Tibial nerve (tissue), 4 donors: ENCODE measurements at places on chromosomes 5 and 9.

GRCh38 chr5:163310997-163311396 lies 126.4 kb upstream of the CCNG1 start:
- no peak for DNase-seq

DNA sequence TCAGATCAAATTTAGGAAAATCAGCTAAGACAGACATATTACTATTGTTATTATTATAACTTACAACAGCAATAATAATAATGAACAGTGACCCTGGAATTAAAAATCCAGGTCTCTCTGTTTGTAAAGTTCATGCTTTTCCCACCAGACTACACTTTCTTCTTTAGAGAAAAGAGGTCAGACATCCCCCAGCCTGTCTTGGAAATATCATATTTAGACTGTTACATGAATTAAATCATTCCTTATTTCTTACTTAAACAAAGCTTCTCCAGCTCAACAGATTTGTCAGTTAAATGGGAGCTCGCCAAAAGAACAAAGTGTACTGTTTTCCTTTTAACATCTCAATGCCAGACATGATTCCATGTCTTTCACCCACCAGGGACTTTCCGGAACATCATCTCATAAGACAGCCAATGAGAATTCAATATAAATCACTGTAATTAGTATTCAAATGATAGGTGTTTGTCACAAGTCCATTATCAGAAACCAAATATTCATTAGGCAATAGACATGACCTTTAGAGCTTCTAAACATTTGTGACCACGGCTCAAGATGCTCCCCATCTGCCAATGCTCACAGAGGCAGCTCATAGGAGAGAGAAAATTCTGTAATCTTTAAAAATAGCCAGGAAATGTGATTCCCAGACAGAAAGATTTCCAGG lies 351.9 kb downstream of the ENC1 start:
- peak; percentile 70 for DNase-seq

- DNase-seq: no peak
Measured at GRCh38 chr9:134416385-134417015, 90.2 kb downstream of the RXRA start.

DNA sequence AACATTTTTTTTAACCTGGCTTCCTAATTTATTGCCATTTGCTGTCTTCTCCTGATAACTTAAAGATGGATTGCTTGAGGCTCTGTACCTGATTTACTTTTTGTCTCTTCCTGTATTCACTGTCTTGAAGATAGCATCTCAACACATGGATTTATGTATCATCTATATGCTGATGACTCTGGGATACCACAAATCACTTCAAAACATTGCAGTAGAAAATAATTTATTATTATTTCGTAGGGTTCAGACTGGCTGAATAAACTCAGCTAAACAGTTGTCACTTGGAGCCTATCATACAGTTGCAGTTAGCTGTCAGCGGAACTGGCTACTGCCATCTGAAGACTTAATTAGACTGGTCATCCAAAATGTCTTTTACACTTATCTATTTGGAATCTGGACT lies 1025.2 kb upstream of the CDH18 start:
- no peak for DNase-seq

- DNase-seq: peak; percentile 96
Measured at GRCh38 chr9:89661956-89662717, 57.3 kb downstream of the GADD45G start.

DNA sequence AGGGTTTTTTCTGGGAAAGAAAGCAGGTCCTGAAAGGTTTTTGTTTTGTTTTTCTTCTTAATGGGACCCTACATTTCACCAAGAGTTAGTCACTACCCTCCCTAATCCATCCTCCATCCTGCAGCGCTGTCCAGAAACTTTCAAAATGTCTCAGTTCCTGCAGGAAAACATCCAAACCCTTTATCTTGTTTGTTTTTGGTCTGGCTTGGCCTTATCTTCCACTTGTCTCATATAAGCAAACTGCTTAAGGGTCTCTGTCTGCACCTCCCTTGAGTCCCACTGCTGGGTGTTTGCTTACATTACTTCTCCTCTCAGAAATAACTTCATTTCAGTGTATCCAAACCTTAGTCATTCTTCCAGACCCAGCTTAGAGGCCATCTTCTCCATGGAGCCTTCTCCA lies 11.0 kb upstream of the TRAF1 start:
- no peak for DNase-seq

DNA sequence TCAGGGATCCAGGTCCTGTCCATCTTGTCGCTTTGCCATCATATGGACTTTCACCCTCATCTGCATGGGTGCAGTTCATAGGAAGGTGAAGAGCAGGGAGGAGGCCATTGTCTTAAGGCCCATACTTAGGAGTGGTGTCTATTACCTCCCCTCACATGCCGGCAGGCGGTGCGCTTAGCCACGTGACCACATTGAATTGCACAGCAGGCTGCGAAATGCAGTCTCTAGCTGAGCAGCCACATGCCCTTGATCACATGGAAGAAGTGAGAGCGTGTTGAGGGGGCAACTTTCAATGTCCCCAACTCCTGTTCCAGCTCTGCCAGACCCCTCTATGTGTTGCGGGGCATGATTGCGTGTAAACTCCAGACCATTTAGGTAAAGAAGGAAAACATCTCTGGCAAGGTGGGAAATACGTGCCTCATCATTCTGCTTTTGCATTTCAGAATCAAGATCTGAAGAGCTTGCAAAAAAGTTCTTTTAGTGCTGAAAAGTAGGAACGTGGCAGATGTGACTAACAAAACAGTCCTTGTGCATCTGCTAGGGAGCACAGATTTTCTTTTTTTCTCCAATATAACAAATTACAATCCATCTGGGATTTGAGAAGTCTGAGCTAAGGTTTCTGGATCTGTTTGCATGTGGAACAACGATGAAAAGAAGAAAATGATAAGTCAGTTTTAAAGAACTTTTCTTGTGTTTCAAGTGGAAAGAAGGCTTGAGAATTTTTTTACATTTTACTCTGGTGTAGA lies 34.4 kb downstream of the ROPN1L start:
- no peak for DNase-seq

DNA sequence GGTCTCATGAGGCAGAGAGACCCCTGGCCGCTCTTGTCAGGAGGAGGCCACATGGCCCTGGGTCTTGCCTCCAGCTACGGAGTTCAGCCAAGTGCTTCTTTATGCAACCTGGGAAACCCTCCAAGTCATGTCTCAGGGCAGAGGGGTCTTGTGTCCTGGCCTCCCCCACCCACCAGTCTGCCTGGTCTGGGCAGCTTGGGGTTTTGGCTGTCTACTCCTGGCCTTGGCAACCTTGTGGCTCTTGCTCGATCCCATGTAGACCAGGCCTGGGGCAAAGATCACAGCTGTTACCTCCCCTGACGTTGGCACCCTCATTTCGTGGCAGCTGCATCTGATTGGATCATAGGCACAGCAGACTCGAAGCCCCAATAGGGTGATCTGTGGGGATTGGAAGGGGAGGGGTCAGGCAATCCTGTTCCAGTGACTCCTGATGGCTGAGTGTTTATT lies 28.4 kb downstream of the JADE2 start:
- DNase-seq: no peak

DNA sequence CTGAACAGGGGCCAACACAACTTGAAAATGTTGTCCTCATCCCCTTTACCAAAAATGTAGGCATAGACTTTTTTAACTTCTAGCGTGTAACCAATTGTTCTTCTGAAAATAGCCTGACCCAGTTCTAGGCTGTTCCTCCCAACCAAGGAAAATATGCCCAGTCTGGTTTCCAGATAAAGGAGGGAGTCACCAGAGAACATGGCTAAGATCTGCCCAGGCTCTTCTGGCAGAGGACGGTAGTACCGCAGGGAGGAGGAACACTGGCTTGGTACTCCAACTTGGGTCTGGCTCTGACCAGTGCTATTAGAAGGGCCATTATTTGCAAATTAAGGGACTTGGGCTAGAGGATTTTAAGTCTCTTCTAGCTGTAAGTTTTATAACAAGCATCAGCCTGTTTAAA lies 63.1 kb downstream of the GRAMD2B start:
- DNase-seq: no peak

DNA sequence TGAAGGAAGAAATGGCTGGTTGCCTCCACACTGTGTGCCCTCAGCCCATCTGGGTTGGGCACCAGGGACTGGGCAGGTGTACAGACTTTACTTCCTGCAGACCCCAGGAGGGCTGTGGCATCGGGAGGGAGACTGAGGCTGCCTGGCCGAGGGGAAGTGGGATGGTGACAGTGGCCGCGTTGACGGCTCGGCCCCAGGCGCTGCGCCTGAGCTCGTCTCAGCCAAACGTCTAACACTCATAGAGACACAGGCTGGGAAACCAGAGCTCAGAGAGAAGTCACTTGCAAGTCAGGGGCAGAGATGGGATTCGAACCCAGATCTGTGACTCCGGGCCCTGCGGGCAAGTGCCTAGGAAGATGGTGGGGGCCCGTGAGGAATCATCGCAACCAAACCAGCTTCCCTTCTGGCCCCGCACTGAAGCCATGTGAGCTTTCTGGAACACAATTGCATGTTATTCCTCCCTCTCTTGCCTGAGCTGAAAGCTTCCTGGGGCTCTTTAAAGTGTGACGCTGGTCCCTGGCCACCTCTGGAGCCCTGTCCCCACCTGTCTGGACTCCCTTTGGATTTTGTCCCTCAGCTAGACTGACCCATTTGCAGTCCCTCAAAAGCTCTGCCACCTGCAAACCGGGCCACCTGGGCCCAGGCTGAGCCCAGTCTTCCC lies 53.1 kb upstream of the FUBP3 start:
- DNase-seq: no peak

- no peak for DNase-seq
Measured at GRCh38 chr9:4344946-4345345, 45.1 kb upstream of the GLIS3 start.

DNA sequence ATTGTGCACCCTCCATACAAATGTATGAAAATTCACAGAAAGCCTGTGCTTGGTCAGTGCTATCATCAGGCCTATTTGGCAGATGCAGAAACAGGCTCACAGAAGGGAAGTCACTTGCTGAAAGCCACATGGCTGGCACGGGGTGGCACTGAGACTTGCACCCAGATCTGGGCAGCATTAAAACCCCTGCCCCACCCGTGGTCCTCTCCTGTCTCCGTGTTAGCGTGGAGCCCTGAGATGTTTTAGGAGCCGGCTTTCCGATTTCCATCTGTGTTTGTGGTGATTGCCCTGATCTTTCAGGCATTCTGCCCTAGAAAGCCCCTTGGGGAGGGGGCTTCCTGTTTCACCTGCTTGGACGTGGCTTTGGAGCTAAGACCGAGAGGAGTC lies 102.2 kb upstream of the IER5L start:
- DNase-seq: no peak

GRCh38 chr9:114417511-114417910 lies 29.7 kb upstream of the AKNA start:
- no peak for DNase-seq

DNA sequence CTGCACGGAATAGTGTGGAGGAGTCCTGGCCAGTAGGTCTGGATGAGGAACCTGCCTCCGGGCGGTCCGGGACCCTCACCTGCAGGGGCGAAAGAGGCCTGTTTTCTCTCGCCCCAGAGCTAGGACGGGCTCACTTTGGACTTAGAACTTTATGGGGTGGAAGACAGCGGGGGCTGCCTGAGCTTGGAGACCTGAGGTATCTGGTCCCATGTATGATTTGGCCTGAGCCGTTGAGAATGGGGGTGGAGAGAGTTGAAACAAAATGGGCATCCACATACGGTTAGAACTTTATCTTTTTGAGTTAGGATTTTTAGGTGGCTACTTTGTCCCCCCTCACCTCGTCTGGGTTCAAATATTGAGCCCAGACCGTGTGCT lies 681 bp upstream of the ETF1 start:
- DNase-seq: no peak

DNA sequence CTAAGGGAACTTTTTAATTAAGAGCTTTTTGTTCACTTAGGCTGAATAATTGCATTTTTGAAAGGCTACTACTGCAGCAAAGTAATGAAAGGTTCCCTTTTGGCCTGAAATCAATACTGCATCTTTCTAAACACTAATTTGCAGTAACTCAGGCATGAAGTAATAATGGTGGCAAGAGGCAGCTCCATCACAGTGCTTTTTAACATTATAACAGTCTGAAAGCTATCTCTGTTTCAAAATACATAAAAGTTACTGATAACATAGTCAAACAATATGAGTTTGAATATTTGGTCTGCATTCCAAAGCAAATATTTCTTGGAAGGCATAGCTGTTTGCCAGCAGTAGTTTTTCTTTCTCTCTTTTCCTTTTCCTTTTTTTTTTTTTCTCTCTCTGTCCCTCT lies 113.4 kb downstream of the FBN2 start:
- DNase-seq: no peak

DNA sequence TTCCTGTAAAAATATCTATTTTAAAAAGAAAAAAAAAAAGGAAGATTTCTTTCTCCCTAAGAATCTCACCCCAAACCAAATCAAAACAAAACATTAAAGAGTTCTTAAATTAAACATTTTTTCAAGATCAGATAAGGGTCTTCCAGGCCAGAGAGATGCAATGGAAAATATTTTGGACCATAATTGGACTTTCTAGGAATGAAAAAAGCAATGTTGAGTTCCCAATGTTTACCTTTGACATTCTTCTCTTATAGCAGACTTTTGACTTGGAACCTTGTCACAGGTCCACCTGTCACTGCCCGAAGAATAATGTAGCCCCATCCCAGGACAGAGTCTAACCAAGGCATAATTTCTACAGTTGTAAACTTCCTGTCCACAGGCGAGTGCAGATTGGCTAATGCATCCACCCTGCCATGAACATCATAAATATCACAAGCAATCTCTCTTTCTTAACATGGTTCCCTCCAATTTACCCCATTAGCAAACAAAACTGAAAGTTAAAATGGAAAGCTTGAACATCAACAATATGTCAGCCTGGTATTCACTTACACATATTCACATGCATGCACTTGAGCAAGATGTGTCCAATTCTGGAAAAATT lies 121.7 kb upstream of the ZNF366 start:
- no peak for DNase-seq

DNA sequence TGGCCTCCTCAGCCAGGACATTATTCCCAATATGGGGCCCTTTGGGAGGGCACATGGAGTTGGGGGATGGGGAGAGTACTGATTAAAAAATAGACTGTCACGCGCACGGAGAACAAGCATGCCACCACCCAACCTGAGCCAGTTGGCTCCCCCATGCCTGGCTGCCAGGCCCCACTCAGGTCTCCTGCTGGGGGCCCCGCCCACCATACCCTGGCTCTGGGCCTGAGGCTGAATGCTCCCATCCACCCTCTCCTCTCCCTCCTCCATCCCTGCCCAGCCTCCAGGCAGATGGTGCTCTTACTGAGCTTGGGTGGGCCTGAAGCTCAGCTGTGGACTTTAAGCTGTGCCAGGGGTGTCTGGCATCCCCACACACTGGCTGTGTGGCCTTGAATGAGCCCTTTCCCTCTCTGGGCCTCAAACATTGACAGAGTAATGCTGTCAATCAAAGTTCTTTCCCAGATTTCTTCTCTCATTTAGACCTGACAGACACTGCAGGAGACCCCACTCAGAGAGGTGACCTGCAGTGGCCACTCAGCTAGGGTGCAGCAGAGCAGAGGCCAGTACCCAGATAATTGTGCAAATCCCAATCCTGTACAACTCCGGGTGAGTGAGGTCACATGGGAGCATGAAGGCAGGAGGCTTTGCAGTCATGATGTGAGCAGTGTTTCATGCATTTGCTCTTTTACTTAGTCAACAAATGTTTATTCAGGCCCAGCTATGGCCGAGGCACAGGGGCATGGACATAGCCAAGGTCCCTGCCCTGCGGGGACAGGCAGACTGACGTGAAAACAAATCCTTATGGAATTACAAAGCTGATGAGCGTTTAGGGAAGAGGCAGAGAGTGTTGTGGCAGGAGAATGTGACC lies 9.8 kb upstream of the SYNPO start:
- no peak for DNase-seq

- no peak for DNase-seq
Measured at GRCh38 chr5:139664086-139664693, 16.0 kb downstream of the CXXC5 start.

- DNase-seq: no peak
Measured at GRCh38 chr9:3074247-3074646, 230.4 kb upstream of the PUM3 start.
